ENCODE measurements at places on chromosomes 3 and 15.
A peak's percentile ranks its signal among the peaks of the same experiment; 100 is the strongest.

- no peak for DNase-seq
These were observed 6.1 kb downstream of the IL17RD start for GRCh38 chr3:57158813-57159738.

GRCh38 chr3:41169023-41169422, 30.3 kb upstream of the CTNNB1 start:
- DNase-seq = no peak

DNA sequence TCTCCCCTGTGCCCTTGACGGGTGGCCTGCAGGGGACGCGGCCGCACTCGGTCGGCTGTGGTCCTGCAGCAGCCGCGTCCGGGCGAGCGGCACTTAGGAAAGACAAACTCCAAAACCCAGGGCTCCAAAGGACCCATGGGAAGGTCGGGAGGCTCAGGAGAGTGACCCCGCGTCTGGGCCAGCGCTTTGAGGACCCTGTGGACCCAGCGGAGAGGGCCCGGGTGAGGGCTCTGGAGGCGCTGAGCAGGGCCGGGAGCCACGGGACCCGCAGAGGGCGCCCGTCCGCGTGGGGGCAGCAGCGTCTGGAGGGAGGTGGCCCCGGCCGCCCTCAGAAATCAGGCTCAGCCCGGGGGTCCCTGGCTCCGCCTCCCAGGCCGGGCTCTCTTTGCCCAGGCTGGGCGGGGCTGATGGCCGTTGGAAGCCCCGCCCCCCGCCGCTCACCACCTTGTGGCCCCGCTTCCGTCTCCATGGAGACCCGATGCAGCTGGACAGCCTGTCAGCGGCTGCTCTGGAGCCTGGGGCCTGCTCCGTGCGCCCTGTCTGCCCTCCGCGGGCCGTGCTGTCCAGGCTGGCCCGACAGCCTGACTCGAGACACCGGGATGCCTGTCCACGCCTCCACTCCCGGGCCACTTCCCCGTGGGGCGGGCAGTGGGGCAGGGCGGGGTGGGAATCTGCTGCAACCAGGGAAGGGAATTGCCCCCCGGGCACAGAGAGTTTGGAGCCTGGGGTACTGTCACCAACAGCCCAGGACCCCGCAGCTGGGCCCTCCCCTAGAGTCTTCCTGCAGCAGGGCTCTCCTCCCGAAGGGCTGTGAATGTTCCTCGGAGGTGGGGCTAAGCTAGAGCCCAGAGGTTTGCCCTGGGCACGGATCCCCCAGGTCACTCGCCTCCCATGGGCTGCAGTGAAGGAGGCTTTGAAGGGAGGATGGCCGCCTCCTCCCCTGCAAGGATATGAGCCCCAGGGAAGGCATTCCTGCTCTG, 34.8 kb upstream of the RPL32 start:
- no peak for DNase-seq

DNA sequence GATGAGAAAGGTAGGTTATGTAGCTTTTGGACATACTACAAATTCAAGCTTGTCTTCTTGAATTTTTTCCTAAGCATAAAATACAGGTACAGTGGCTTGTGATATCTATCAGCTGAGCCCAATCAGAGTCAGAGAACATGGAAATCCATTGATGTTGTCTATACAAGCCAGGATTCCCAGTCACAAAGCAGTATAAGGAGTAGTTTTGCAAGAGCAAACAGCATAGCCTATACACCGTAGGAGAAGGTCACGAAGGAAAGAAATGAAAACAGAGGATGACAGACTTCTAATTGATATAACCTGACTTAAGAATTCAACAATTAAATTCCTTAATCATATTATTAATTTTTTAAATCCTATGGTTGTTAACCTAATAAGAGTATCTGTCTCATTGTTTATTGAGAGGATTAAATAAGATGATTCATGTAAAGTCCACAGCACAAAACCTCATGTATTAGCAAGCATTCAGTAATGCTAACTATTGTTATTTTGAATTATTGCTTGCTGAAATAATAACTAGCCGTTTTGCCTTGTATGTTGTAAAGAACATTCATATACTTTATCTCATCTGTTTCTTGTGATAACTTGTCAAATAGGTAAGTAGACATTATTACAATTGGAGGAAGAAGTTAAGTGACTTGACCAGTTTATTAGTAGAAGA, 276.6 kb upstream of the ZPLD1 start:
- peak; percentile 46 for DNase-seq

DNA sequence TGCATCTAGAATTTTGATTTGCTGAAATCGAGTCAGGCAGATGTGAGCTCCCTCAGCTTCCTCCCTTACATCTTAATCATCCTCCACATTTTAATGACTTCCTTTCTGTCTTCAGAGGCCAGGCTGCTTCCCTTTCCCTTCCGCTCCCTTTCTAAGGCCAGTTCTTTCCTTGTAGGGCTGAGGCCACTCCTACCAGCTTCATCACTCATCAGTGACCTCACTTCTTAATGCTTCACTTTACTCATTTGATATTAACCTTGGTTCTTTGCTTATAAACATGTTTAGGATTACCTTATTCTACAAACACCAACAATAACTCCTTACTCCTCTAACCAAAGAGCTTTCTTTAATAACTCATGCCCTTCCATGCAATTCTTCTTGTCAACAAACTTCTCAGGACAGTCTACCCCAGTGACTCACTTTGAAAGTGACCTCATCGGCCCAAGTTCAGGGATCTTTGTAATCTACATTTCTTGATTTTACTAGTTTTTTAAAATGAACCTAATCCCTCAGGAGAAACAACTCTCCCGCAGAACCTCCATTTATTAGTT, 23.9 kb downstream of the ILDR1 start:
- DNase-seq = no peak

DNA sequence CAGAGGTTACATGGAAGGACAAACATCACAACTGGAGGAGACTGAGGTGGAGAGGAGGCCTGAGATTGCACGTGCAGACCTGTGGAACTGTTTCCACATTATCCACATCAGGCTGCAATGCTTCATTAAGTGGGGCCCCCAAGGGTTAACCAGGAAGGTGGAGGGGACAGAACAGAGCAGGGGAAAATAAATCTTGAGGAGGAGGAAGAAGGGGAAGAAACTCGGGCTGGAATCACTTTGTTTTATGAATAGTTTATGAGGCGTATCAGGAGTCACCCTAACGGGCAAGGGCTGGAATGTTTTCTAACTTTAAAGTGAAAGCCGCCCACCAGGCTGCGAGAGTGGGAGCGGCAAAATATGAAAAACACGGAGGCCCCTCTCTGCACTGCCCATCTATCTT, 154.9 kb downstream of the WNT5A start:
- DNase-seq = no peak

GRCh38 chr15:101167753-101168462, 83.9 kb downstream of the CHSY1 start:
- peak; percentile 87 for DNase-seq

- peak; percentile 40 for DNase-seq
These were observed 631 bp downstream of the UBR1 start for GRCh38 chr15:43105077-43105736.

DNA sequence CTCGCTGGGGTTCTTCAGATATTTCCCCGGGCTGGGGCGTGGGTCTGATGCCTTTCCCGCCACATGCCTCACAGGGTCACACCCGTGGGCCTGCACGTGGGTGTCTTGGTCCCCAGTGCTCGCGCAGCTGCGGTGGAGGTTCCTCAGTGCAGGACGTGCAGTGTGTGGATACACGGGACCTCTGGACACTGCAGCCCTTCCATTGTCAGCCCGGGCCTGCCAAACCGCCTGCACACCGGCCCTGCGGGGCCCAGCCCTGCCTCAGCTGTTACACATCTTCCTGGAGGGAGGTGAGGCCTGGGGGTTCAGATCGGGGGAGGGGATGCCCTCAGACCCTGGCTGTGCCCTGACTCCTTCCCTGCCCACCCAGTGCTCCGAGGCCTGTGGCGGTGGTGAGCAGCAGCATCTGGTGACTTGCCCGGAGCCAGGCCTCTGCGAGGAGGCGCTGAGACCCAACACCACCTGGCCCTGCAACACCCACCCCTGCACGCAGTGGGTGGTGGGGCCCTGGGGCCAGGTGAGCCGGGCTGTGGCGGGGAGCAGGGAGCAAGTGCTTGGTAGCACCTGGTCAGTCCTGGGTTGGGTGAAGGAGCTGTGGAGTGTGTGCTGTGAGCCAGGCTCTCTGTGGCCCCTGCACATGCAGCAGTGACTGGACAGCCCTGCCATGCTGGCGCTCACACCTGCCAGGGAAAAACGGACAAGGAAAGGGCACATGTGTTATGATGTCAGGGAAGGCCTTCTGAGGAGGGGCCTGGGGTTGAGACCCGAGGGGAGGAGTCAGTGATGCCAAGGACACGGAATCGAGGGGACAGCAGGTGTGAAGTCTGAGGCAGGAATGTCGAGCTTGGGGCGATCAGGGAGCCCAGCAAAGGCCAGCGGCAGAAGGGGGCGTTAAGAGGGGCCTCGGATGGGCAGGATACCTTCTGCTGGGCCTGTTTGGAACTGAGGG, 88.9 kb downstream of the TBC1D2B start:
- DNase-seq = no peak

- peak; percentile 33 for DNase-seq
These were observed 9.9 kb downstream of the TJP1 start for GRCh38 chr15:29812384-29812694.

DNA sequence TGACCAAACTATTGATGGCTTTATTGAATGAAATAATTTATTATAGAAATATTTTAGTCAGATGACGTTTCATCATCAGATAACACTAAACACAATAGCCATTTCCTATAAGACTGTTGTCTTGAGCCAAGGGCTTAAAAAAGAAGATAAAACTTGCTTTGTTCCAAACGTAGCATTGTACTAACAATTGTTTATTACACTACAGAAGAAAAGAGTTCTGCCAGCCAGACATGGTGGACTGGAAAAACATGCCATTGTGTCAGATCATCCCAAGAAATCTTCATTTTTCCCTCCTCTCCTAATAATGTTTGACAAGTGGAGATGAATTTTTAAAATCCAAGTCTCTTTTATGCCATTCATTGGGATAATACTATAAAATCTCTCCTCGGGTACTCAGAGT, 203.3 kb downstream of the CDIN1 start:
- DNase-seq = no peak

GRCh38 chr3:67578416-67578815, 76.0 kb downstream of the SUCLG2 start:
- no peak for DNase-seq

DNA sequence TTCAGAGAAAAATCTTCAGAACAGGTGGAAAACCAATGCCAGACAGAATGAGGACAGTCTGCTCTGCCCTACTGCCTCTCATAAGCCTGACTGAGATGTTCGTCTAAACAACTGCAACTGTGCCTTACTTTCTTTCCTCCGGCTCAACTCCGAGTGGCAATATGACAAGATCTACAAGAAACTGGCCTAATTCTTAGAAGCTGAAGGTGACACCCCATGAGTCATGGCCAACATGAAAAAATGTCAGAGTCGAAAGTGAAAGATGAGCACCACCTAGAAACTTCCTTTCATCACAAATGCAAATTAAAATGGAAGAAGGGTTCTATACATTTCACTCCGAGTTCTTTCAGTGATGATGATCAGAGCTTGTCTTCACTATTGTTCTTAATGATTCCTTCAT, 12.9 kb downstream of the PCYT1A start:
- DNase-seq = no peak

DNA sequence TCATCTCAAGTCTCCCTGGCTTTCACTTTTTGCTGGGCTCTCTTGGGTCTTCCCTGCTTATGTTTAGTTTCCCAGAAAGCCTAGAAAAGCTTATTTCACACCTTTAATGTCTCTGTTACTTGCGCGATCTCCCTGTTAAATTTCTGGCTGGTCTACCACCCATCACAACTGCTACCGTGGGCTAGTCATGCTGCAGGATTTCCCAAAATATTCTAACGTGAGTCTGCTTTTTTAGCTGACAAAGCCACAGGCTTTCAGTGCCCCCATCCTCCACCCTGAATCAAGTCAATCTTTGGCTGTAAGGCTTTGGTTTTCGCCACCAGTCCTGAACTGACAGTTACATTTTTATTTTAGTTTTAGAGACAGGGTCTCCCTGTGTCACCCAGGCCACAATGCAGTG, 74.1 kb downstream of the SUMF1 start:
- DNase-seq = no peak

- DNase-seq = no peak
These were observed 9.7 kb upstream of the SCAANT1 start for GRCh38 chr3:63921741-63922482.

GRCh38 chr3:195015021-195015420, 255.9 kb downstream of the XXYLT1 start:
- no peak for DNase-seq

- DNase-seq = no peak
These were observed 110.2 kb downstream of the ATP1B3 start for GRCh38 chr3:141986548-141987107.

GRCh38 chr3:97872525-97873042, 50.8 kb downstream of the CRYBG3 start:
- DNase-seq = no peak

DNA sequence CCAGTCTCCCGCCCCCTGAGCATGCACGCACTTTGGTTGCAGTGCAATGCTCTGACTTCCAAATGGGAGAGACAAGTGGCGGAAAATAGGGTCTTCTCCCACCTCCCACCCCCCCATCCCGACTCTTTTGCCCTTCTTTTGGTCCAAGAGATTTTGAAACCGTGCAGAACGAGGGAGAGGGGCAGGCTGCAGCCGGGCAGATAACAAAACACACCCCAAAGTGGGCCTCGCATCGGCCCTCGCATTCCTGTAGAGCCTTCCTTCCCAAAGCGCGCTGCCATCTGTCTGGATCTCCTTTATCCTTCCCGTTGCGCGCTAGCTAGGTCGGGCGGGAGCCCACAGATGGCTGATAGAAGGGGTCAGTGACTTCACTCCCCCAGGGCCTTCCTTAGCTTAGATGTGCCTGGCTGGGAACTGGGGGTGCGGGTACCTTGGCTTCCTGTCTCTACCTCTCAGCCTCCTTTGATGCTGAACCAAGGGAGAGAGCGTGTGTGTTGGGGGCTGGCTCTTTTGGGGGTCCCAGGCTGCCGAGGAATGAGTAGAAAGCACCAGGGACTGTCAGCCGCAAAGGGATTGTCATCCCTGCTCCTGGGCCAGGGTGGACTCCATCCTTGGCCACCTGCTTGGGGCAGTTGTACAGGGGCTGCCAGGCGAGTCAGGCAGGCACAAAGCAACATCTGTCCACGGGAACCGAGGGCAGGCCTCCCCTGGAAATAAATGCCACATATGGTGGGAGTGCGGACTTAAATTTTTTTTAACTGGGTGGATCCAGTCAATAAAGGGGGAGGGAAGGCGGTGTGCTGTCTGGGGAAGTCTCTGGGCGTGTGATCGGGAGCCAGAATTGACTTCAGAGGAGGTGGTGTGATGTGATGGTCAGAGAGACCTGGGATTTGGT, 1.8 kb downstream of the SMAD3 start:
- no peak for DNase-seq

DNA sequence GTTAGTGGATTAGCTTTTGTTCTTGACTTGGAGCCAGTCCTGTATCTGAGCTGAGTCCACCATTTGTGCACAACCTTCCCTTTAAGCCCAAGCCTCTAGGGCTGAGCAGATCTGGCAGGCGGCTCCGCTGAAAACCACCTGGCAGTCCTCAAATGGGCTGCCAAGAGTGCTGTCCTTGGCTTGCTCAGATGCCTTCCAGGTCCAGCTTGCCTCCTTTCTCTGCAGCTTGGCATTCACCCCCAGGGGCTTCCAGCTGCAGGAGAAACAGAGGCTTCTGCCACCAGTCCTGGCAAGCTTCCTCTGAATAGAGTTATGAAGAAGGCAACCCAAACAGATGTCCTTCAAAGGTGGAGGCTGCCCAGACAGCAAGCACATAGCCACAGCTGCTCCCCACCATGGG, 96.7 kb downstream of the LRTM1 start:
- DNase-seq = no peak

GRCh38 chr3:116929505-116930222, 220.1 kb downstream of the TUSC7 start:
- DNase-seq = no peak

GRCh38 chr3:171776839-171777583, 33.3 kb downstream of the PLD1 start:
- DNase-seq = no peak
